ENCODE measurements at places on chromosomes 2 and 18. TPM values are rescaled to one million over a fixed set of nuclear protein-coding genes. Genes with fewer than 3 reads are reported as not detected.

Gene NT5DC4
- total RNA-seq: not detected

Gene PER2
- total RNA-seq: 1.3 TPM

Gene ZNF385B
- not detected for total RNA-seq

Gene ALPG
- total RNA-seq: 0.07 TPM

Gene UPP2
- not detected for total RNA-seq

Gene EN1
- total RNA-seq: not detected

Gene LRATD1
- 3.8 TPM for total RNA-seq

Gene SCRN3
- total RNA-seq: 16.3 TPM

Gene ABCB11
- total RNA-seq: 0.05 TPM

Gene PLEKHA3
- total RNA-seq: 5.7 TPM

Gene RGPD6
- total RNA-seq: 21.5 TPM
